ENCODE measurements at places on chromosomes 11 and 22. TPM values are rescaled to one million over a fixed set of nuclear protein-coding genes. Genes with fewer than 3 reads are reported as not detected.

DNA sequence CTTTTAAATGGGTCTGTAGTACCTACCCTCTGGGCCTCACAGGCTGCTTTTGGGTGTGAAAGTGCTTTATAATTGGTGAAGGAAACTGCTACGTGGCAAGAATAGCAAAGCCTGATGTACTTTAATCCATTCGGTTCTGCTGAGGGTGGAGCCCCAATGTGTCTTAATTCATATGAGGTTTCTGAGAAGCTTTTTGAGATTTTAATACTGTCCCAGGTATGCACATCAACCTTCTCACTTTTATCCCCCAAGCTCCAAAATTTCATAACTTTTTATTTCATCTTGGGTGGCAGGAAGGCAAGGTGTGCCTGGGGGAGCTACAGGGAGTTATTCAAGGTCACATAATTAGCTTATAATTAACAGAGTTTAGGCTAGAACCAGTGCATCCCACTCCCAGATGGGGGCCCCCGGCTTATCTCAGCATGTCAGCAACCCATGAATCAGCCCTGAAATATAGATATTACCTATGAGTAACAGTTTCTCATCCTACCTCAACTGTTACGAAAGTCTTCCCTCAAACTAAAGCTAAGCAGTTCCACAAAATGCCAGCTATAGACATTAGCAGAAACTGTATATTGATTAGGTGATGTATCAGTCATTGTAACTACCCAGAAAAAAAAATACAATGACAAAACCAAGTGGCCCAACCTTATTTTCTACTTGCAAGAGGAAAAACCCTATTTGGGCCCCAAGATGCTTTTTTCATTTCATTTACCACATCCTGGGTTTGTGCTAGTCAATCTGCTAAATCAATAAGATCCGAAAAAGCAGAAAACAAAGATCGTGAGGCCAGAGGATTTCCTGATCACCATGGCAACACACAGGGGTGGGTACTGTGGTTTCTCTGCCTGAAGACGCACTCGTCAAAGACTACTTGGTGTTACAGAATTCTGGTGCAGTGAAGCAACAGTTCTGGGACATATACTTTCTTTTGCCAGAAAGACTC, 26.7 kb downstream of the CD44 start:
- H3K4me3 ChIP-seq = peak overlapping the region; percentile 11
- peak overlapping the region; percentile 96 for H3K27ac ChIP-seq
- H3K27me3 ChIP-seq = no peaks in the 10 kb centered on the region
- H3K4me1 ChIP-seq = peaks cover 99% of the 10 kb centered on the region

GRCh38 chr11:58927393-58928106, 11.7 kb upstream of the GLYATL1 start:
- no peaks in the 10 kb centered on the region for H3K36me3 ChIP-seq
- peaks cover 5% of the 10 kb centered on the region for H3K4me1 ChIP-seq
- no peak for DNase-seq
- no peaks in the 10 kb centered on the region for H3K27me3 ChIP-seq
- no peak overlapping the region for H3K4me3 ChIP-seq
- no peak overlapping the region for H3K27ac ChIP-seq

Gene SPECC1L
- 2.5 TPM for polyA plus RNA-seq

DNA sequence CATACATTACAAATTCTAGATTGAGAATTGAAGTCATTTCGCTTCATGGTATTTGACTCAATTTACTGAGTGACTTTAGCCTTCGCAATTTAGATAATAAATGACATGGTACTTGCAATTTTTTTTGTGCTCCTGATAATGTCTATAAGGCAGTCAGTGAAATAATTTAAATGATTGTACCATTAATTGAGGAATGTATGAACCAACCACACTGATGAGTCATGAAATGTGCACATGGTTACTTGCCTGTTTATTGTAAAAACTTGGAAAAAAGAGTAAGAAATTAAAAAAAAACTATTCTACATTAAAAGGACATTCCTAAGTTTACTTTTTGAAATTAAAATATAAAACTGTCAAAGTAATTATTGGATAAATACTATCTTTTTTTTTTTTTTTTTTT, 43.3 kb downstream of the DNAJC24 start:
- DNase-seq = no peak
- H3K4me3 ChIP-seq = no peak overlapping the region
- no peaks in the 10 kb centered on the region for H3K27me3 ChIP-seq
- H3K4me1 ChIP-seq = no peaks in the 10 kb centered on the region

DNA sequence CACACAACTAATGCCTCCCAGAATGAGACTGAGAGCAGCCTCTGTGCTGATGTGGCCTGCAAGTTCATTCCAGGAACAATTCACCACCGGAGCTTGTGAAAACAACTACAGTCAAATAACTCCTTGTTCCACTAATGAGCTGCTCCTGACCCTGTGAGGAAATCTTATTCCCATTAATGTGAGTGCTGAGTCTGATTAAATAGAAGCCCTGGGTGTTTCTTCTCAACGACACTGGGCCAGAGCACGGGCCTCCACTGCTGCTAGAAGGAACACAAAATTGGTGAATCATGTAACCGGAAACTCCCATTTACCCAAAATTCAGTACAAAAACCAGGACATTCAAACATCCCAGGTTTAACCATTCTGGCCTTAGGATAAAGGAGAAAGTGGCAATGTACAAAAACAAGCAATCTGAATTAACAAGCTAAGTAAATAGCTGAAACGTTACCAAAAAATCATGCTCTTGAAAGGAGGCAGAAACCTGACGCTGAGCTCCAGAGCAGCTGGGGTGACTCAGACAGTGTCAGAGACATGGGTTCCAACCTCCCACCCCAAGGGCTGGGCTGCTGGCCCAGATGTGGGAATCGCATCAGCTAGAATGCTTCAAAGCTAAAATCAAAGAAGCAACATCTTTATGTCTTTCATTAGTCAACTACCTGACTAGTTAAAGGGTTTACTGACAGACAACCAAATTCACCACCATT, 26.7 kb downstream of the SERGEF start:
- DNase-seq = no peak
- no peak overlapping the region for H3K27ac ChIP-seq
- no peak overlapping the region for H3K4me3 ChIP-seq
- H3K4me1 ChIP-seq = no peaks in the 10 kb centered on the region

DNA sequence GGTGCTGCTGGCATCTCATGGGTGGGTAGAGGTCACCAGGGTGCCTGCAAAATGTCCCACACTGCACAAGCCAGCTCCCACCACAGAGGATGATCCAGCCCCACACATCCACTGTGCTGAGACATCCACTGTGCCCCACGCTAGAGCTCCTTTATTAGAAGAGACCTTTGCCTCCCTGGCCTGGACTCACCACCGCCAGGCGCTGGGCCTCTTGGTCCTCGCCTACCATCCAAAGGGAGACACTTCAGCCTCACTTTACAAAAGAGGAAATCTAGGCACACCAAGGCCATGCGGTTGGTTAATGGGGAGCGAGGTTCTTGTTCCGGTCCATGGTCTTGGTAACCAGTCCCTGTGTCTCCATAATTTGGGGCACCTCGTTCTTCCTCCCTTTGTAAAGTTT, 3.4 kb upstream of the ANO1 start:
- H3K27me3 ChIP-seq = peaks cover 71% of the 10 kb centered on the region
- H3K4me1 ChIP-seq = no peaks in the 10 kb centered on the region
- DNase-seq = no peak
